Progenitor cell of endocrine pancreas (in vitro differentiated cells): ENCODE measurements at places on chromosomes 5 and 9. TPM values are rescaled to one million over a fixed set of nuclear protein-coding genes. Genes with fewer than 3 reads are reported as not detected.

Gene HAVCR2
- total RNA-seq = 0.17 and 0.62 TPM in 2 replicates

Gene QRFP
- total RNA-seq = not detected in 2 replicates

Gene SPACA9
- 3.6 and 4.0 TPM in 2 replicates for total RNA-seq

Gene NEK6
- total RNA-seq = 23.9 and 24.4 TPM in 2 replicates

Gene GAS1
- total RNA-seq = 4.0 and 5.6 TPM in 2 replicates

Gene ARHGEF28
- total RNA-seq = 15.0 and 17.0 TPM in 2 replicates

Gene SDHA
- 88.1 and 88.5 TPM in 2 replicates for total RNA-seq

Gene MVB12B
- 34.6 and 34.8 TPM in 2 replicates for total RNA-seq

Gene CARTPT
- not detected in 2 replicates for total RNA-seq

Gene ACOT12
- total RNA-seq = not detected in 2 replicates

GRCh38 chr9:126704157-126704891 is 90.6 kb downstream of the LMX1B start:
- no peak for DNase-seq

- no peak for DNase-seq
Measured at GRCh38 chr9:20722221-20722620, 38.2 kb downstream of the FOCAD start.

GRCh38 chr5:172091956-172092732 is 85.7 kb upstream of the FBXW11 start:
- no peak for DNase-seq

DNA sequence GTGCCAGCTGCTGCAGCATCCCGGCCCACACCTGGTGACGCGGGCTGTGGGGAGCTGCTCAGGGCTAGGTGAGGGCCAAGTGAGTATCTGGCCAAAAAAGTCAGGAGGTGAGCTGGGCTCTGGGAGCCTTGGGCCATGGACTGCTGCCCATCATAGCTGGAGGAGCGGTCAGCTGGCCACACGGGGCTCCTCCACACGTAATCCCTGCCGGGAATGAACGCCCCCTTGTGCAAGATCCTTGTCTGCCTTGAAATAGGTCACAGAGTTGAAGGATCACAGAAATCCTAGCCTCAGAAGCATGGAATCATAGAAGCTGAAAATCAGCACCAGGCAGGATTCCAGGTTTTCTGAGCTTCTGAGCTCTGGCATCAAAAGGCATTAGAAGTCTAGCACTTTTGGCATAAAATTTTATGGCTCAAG is 16.8 kb upstream of the COL27A1 start:
- no peak for DNase-seq

DNA sequence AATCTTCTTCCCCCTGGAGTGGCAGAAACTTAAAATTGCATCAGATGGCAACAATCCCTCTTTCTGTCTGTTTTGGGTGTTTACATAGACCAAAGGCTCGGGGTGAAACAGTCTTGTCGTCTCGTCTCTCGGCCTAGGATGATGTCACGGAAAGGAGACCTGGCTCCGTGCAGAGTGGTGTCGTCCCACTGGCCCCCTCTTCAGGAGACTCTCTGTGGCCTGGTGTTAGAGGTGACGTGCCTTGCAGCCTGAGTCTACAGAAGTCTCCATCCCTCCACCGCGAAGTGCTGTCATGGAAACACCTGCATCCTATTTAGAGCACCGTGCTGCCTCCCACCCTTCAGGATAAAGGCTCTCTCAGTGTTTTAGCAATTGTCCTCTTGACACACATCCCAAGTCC is 409.7 kb downstream of the IRX1 start:
- DNase-seq = no peak

DNA sequence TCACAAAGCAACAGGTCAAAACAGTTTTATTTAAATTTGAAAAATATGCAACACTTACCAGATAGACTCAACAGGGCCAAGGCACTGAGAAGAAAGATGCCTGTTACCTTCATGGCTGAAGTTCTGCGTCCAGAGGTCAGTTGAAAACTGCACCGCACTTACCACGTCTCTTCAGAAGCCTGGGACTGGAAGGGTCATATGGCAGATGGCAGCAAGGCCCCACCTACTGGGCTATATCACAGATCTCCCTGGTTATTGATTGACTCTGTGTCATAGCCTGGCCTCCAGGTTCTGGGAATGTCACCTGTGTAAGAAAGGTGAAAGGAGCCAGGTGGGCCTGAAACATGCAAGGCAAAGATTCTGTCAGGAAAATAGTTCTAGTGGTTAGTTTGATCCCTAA is at the start of gene SPINK1:
Gene SPINK1 (minus strand): TSS at position 207 of the 400 bp plus-strand sequence. CDS start 94 bp downstream, at position 113.
- peak; percentile 41 for DNase-seq

GRCh38 chr5:418162-419121 is 24.5 kb upstream of the EXOC3 start:
- DNase-seq = no peak

GRCh38 chr5:146580237-146580636 is 64.2 kb upstream of the GPR151 start:
- DNase-seq = no peak

DNA sequence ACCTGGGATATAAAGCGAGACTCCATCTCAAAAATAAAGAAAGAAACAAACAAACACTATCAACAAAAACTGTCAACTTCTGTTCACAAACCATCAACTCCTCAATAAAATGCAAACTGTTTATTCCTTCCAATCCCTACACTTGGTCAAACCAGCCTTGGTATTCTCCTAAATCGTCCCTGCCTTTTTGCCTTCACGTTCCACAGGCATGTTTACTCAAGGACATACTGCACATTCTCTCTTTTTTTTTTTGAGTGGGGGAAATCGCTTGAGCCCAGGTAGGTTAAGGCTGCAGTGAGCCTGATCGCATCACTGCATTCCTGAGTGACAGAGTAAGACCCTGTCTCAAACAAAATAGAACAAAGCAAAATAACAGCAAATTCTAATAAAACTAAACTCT is 13.0 kb downstream of the UBAP2 start:
- no peak for DNase-seq

DNA sequence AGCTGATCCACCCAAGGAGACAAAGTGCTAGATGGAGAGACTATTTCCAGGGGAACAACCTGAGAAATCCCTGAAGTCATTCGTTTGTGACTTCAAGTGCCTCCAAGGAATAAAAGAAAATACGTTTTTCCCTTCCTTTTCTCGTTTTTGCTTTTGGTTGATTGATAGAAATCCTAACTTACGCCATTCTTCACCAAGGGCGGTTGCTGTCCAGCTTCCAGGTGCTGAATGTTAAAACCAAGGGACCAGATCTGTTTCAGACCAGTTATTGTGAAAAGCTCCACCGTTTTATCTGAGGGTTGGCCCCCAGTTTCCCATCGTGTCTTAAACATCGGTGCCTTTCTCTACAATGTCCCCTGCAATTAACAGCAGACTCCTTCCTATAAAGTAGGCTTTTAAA is 600.7 kb upstream of the SGCD start:
- DNase-seq = peak; percentile 35

DNA sequence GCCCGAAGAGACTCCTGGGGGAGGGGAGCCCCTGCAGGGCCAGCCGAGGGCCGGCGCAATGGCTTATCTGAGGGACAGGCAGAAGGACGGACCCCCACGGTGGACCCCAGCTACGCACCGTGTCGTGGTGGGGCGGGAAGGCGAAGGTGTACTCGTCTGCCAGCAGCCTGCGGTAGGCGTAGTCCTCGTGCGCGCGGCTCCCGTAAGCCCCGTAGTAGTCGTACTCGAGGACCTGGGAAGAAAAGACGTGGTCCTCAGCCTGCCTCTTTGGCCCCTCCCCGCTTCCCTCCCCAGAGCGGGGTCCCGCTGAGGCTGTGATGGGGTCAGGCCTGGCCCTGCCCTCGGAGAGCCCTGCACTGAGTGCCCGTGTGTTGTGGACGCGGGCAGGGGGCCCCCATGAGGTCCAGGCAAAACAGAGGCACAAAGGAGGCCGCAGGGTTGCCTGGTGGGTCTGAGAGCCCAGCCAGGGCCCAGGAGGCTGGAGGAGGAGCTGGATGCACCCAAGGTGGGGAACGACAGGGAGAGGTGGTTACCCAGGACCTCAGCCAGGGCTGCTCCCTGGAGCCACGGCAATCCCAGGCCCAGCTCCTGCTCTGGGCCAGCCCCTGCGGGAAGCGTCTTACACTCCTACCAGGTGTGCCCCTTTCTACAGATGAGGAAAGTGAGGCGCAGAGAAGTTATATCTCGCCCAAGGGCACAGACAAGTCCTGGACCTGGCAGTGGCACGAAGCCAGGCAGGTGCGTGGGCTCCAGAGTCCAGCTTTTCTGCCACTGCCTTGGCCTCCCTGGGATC is 35.2 kb downstream of the SARDH start:
- DNase-seq = no peak

- no peak for DNase-seq
Measured at GRCh38 chr5:176166427-176166826, 71.8 kb upstream of the SIMC1 start.

GRCh38 chr5:160792281-160792680 is 59.7 kb downstream of the ATP10B start:
- DNase-seq = no peak

- no peak for DNase-seq
Measured at GRCh38 chr5:127060470-127060985, 12.8 kb downstream of the C5orf63 start.

- DNase-seq = no peak
Measured at GRCh38 chr5:1368236-1368635, 23.3 kb upstream of the CLPTM1L start.

GRCh38 chr9:79663300-79663699 is 91.5 kb downstream of the TLE4 start:
- DNase-seq = no peak

DNA sequence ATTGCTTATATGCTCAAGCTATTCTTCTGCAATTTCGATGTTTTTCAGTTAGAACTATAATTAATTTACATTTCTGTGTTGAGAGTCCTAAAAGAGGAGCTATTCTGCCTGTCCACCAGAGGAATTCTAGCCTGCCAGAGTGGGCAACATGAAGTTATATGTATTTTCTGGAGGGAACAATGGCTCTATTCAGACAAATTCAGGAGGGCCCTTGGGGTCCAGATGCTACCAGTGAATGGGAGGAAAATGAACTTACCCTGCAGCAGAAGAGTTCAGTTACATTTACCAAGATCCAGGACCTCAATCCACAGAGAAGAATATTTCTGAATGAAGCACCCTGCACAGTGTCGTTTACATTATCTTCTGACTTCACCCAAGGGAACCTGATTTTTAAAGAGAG is 80.7 kb downstream of the ITGA1 start:
- DNase-seq = no peak
